ENCODE measurements at places on chromosomes 6 and 20.

DNA sequence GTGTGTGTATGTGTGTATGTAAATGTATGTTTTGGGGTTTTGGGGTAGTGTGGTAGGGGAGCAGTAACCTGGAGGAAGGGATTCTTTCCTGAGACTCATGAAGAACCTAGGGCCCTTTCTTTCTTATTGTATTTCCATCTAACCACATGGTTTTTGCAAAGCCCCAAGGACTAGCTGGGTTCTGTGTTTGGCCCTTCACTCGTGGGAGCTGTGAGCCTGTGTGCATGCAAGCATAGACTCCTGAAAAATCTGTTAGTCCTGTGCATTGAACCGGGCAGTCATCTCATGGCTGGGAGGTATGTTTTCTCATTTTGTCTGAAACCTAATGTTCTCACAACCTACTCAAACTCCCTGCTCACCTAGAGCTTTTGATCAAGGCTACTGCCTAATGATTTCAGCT, 219.1 kb downstream of the PHACTR1 start:
- DNase-seq = no peak

- DNase-seq = peak; percentile 63
These were observed 34.9 kb upstream of the HEY2 start for GRCh38 chr6:125714441-125715090.

- DNase-seq = no peak
These were observed 252.9 kb upstream of the TAB2 start for GRCh38 chr6:149064660-149065015.

GRCh38 chr6:157954150-157955117, 27.2 kb upstream of the SYNJ2 start:
- peak; percentile 37 for DNase-seq

- no peak for DNase-seq
These were observed 967 bp downstream of the SMPDL3A start for GRCh38 chr6:122790028-122790422.

DNA sequence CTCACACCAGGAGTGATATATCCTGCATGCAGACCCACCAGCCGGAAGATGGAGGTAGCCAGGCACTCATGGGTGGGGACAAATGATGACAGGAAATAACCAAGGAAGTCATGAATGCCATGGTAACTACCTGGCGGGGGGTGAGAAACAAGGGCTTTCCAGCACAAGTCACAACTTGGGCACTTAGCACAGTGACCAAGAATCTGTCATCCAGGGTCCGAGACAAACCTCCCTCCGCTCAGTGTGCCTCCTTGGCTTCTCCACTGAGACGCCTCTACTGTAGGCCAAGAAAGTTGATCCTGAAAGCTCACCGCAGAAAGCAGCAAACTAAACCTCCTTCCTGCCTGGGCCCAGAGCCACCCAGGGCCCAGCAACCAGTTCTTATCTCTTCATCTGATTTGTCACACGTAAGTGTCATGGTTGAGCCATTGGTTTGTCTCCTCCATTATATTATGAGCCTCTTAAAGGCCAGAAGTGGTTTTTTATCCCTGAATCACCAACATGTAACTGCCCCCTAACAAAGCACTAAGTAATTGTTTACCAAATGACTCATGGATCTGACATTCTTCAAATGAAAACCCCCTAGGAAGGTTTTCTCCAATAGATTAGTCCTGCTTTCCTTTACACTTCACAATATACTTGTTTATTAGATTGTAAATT, 84.3 kb upstream of the TAB2 start:
- no peak for DNase-seq

DNA sequence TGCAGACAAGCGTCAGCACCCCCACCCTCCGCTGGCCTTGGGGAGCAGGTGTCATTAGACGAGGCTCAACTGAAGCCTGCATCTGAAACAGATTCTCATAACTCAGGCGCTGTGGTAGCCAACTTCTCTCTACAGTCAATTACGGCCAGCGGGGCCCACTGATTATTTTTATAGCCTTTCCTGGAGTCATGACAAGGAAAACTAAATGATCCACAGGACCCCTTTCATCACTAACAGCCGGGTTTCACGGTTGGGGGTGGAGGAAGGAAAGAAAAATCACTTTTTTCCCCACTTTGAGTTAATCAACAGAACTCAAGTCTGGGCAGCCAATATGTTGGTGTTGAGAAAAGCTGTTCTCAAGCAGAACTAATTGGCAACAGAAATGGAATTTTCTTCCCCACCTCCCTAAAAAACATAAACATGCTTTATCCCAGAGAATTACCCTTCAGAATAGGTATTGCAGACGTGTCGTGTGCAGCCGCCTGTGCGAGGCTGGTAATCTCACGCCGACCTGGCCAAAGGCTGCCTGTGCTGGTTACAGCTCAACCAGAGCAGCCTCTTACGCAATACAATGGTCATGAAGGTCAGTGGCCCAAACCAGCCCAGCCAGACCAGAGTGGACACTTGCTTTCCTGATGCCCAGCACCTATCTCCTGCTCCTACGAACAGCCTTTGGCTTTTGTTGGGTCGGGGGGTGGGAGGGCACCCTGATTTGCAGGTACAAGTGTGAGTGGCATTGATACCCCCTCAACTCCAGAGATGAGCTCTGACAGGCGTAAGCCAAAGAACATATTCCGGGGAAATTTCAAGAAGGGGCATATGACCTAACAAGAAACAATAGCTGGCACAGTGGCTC, 11.0 kb downstream of the RIPOR3 start:
- no peak for DNase-seq

DNA sequence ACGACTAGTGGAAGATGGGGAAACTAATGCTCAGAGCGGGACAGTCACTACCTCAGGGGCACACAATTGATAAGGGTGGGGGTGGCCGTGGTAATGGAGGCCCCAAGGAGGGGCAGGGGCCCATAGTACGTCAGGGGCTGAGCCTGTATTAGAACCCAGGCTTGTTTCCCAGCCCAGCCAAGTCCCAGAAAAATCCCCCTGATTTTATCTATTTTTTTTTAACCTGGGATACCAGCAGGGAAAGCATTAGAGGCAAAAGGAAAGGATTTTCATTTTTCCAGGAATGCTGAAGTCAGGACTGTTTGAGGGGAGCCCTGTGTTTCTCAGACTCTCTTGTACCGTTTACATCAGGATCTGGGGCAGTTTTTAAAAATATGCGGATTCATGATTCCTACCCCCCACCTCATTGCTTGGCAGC, 382 bp downstream of the MYH7B start:
- no peak for DNase-seq

- no peak for DNase-seq
These were observed 7.7 kb upstream of the AIF1 start for GRCh38 chr6:31607317-31607716.

DNA sequence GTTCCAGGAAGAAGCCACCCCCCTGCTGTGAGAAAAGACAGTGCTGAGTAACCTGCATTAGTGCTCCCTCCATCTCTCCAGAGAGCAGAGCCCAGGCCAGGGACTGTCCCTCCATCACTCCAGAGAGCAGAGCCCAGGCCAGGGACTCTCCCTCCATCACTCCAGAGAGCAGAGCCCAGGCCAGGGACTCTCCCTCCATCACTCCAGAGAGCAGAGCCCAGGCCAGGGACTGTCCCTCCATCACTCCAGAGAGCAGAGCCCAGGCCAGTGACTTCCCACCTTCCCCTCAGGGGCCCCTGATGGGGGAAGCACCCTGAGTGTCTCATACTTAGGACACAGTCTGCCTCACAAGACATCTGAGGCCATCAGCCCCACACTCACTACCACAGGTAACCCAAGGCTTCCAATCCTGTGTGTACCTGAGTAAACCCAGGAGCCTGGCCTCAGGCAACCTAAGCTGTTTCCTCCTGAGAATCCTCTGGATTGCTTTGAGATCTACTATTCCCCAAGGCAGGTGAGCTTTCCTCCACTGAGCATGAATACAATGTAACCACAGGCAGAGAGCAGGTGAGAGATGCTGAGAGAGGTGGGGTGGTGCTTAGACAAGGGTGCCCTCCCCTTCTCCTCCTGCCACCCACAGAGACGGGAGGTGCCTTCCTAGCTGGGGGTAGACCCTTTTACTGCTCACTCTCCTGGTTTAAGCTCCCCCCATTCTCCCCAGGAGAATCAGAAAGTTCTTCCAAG, 4.9 kb downstream of the TBXT start:
- DNase-seq = no peak

DNA sequence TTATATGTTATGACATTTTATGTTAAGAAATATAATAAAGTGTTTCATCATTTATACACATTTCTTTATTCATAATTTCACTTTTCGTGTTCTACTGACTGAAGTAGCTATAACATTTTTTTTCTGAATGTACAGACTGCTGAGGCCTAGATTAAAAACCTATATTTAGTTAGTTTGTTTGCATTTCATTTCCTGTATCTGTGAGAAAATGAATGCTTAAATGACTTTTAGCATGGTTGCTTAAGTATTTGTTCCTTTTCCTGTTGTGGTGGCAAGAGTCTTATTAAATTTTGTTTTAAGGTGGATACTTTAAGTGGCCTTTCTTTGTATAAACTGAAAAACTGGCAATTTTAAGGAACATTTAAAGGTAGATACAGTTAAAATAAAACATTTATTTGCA, 779.7 kb upstream of the MAN1A1 start:
- DNase-seq = no peak

DNA sequence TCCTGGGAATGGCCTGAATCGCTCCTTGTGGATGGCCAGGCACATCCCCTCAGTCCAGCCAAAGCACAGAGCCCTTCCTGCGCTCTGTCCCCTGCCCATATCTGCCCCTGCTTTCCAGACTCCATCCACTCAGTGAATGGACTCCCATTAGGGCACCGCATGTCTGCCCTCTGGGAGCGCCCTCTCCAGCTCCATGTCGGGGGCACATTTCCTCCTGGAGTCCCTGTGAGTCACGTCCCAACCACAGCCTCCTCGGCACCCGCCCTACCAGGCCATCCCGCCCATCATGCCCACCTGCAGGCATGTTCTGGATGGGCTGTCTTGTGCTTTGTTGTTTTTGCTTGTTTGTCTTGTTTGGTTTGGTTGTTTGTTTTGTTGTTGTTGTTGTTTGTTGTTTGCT, 96.8 kb downstream of the PSMB1 start:
- DNase-seq = no peak

GRCh38 chr6:169982461-169983386, 231.3 kb downstream of the ERMARD start:
- no peak for DNase-seq

DNA sequence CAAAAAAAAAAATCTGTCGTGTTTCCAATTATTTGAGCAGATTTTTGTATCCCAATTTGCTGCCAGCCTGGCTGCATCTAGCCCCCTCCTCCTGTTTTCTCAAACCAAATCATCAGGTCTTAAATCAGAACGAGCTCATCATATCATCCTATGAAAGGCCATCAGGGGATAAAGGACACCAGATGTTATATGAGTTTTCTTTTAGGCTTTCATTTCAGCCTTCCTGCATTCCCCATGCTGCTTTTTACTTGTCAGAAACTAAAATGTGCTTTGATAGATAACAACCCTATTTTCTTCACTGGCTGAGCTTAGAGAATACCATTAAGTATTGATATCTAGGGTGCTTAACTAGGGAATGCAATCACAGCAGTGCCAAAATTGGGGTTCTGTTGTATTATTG, 968.4 kb upstream of the SLC35B3 start:
- DNase-seq = no peak

DNA sequence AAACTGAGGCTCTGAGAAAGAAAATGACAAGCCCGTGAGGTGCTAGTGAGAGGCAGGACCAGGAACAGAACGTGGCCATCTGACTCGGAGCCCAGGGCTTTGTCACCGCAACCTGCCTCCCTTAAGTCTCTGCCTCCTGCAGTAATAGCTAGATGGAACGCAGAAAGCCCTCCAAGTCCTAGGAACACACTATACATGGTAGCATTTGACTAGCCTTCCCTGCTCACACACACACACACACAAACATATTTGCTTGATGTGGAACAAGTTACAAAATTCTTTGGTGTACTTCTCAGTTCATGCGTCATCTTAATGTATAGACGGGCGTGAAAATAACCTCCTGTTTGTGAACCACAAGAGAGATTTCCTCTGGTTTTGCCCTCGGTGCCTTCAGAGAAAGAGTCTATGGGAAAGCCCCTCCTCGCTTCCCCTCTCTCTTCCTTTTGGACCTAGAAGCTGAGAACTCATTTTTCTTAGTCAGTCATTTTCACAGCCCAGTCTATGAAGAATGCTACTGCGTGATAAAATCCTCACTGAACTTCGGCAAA, 38.8 kb downstream of the C6orf52 start:
- no peak for DNase-seq

GRCh38 chr6:38281126-38281525, 358.6 kb downstream of the BTBD9 start:
- no peak for DNase-seq

DNA sequence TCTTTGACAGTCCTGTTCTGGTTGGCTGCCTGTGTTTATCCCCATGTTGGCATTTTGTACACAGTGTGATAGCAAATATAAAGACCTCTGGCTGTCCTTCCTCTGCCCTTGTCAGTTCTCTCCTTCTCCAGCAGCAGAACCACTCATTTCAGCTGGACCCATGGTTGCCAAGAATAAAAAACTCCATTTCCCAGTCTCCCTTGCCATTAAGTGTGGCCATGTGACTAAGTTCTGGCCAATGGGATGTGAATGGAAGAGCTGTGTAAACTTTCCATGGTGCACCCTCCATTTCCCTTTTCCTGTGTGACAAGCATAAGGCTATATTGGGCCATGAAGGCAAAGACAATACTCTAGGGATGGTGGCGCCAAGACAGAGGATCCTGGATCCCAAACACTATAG, 78.4 kb upstream of the TBC1D7 start:
- no peak for DNase-seq

GRCh38 chr6:143718472-143718871, 40.7 kb downstream of the PHACTR2 start:
- no peak for DNase-seq

DNA sequence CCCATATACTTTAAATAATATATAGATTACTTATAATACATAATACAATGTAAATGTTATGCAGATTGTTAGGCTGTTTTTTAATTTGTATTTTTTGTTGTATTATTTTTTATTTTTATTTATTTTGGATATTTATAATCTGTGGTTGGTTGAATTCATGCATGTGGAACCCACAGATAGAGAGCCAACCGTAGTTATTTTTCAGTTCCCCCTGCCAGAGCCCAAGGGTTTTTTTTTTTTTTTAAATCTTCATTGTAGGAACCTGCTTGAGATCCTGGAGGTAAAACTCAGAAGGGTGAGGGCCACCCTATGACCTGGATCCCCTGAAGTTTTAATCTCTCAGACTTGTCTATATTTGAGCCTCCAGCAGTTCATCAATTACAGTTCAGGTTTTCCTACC, 133.2 kb downstream of the B3GAT2 start:
- no peak for DNase-seq

DNA sequence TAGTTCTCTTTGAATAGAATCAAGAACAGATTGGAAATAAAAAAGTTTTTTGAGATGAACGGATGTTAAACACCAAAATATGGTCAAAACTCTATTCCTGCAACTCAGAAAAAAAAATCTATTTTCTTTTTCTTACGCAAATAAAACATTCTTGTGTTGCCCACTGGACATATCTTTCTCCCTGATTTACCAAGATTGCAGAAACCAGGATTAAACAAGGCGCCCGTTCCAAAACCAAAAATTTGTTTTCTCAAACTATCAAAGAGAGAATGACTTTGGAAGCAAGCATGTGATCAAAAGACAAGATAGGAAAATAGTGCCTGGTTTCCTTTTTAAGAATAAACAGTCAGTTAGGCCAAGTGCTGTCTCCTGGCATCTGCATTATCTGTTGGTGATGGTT, 273.1 kb downstream of the CLIC5 start:
- no peak for DNase-seq
